ENCODE measurements at places on chromosomes 2 and 18.

GRCh38 chr2:181235683-181236459 lies 221.3 kb upstream of the ITGA4 start:
- no peak for DNase-seq

- DNase-seq, result no peak
These were observed 237.5 kb upstream of the SP5 start for GRCh38 chr2:170477630-170478029.

- DNase-seq, result no peak
These were observed 7.6 kb downstream of the ATP6V1B1 start for GRCh38 chr2:70943205-70943871.

DNA sequence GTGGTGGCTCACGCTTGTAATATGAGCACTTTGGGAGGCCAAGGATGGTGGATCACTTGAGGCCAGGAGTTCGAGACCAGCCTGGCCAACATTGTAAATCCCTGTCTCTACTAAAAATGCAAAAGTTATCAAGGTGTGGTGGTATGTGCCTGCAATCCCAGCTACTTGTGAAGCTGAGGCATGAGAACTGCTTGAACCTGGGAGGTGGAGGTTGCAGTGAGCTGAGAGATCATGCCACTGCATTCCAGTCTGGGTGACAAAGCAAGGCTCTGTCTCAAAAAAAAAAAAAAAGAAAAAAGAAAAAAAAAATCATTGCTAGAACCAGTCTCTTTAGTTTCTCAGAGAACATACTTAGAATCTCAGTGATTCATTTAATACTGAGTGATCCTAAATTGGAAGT lies 217.1 kb downstream of the DYM start:
- DNase-seq, result no peak

GRCh38 chr2:55883357-55883756 lies 40.2 kb downstream of the EFEMP1 start:
- DNase-seq, result no peak
